ENCODE measurements at places on chromosomes 13 and 19.

- DNase-seq: no peak
Measured at GRCh38 chr13:94154367-94154766, 325.1 kb downstream of the DCT start.

- no peak for DNase-seq
Measured at GRCh38 chr13:88115976-88116375, 444.8 kb downstream of the SLITRK5 start.

DNA sequence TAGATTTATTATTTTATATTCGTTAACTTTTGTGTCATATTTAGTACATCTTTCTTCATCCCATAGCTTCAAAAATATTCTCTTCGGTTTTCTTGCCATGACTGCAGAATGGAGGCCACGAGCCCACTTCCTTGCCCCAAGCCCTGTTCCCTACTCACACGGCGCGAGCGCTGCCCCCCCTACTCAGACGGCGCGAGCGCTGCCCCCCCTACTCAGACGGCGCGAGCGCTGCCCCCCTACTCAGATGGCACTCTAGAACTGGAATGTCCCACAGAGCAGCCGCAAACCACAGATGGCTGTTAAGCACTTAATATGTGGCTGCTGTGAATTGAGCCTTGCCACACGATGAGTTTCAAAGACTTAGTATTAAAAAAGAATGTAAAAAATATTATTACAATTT lies 102.2 kb upstream of the PEG3 start:
- peak; percentile 4 for DNase-seq

DNA sequence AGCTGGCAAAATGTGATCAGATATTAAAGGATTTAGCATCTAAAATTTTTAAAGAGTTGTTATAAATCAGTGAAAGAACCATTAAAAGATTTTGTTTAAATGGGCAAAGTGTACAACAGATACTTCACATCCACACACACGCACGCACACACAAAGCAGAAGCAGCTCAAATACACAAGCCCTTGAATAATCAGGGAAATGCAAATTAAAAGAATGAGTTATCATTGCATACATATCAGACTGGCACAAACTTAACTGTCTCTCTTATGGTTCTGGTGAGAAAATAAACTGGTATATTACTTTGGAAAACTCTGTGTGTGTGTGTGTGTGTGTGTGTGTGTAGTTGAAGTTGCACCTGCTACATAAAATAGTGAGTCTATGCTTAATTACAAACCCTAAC lies 59.3 kb downstream of the CRYL1 start:
- no peak for DNase-seq

GRCh38 chr19:934865-935479 lies 9.1 kb downstream of the ARID3A start:
- DNase-seq: peak; percentile 35

- DNase-seq: no peak
Measured at GRCh38 chr13:26041444-26041843, 10.4 kb downstream of the SHISA2 start.

GRCh38 chr13:44196196-44196751 lies 177.3 kb upstream of the SERP2 start:
- DNase-seq: no peak

GRCh38 chr13:44305917-44306370 lies 67.7 kb upstream of the SERP2 start:
- no peak for DNase-seq

DNA sequence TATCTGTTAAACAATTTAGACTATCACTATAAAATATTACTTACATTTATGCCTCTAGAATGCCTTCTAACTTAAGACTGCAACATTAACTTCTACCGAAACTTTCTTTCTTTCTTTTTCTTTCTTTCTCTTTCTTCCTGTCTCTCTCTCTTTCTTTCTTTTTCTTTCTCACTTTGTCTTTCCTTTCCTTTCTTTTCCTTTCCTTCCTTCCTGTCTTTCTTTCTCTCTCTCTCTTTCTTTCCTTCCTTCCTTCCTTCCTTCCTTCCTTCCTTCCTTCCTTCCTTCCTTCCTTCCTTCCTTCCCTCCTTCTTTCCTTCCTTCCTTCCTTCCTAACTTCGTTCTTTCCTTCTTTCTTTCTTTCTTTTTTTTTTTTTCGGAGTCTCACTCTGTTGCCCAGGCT lies 1071.9 kb upstream of the ATXN8OS start:
- DNase-seq: no peak

DNA sequence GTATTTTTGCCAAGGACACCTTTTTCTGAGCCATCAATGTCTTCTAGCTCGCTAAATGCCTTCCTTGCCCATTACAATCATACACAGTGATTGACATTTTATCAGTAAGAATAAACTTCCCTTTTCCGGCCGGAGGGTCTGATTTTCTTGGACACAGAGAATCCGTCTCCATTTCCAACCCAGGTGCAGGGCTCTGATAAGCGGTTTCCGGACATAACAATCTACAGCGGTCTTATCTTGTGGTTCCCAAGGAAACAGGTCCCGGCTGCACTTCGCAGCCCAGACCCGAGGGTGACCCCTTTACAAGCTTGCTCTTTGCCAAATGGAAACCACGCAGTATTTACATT lies 5.1 kb upstream of the ZNF77 start:
- DNase-seq: no peak

- no peak for DNase-seq
Measured at GRCh38 chr13:51723529-51723928, 80.4 kb downstream of the DHRS12 start.

- DNase-seq: no peak
Measured at GRCh38 chr19:42560731-42561130, 32.5 kb upstream of the CEACAM1 start.

DNA sequence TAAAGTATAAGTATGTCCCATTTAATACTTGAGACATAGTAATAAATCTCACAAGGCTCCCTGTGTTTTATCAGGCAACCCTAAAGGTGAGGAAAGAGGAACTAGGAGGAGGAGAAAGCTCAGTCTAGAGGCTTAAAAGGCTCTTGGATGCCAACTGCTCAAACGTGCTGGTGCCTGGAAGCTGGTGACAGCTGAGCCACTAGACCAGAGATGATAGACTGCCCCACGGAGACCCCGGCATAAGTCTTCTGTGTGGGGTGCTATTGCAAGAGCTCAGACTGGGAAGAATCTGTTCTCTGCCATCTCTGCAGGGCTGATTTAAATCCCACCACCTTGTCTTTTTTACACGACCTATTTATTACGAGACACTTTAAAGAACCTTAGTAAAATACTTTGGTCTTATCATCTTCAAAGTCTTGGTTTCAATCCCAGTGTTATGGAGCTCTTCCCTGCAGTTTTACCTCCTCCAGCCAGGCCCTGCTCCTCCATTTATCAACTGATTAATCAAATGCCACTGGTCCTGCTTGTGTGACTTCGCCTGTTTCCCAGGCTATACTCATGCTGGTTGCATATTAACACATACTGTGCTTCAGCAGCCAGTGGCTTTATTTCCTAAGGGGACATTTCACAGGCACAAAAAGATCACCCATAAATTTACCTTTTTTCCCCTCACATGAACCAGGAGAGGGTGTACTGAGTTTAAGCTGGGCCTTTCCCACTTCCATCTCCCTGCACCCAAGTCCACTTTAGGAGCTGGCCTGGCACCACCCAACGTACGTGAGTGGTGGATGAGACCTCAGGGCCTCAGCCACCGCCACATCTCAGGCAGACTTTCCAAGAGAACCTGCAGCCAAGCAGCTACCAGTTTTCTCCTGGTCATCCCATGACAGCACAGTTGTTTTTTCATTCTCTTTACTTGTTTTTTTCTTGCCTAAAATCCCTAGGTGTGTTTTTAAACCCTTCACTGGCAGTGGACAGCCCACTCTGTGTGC lies 7.8 kb upstream of the ATP12A start:
- DNase-seq: no peak

- no peak for DNase-seq
Measured at GRCh38 chr19:33796164-33796875, at the start of gene KCTD15. KCTD15 (plus strand) TSS chr19:33796870; CDS start chr19:33800455, 3,585 bp downstream.

DNA sequence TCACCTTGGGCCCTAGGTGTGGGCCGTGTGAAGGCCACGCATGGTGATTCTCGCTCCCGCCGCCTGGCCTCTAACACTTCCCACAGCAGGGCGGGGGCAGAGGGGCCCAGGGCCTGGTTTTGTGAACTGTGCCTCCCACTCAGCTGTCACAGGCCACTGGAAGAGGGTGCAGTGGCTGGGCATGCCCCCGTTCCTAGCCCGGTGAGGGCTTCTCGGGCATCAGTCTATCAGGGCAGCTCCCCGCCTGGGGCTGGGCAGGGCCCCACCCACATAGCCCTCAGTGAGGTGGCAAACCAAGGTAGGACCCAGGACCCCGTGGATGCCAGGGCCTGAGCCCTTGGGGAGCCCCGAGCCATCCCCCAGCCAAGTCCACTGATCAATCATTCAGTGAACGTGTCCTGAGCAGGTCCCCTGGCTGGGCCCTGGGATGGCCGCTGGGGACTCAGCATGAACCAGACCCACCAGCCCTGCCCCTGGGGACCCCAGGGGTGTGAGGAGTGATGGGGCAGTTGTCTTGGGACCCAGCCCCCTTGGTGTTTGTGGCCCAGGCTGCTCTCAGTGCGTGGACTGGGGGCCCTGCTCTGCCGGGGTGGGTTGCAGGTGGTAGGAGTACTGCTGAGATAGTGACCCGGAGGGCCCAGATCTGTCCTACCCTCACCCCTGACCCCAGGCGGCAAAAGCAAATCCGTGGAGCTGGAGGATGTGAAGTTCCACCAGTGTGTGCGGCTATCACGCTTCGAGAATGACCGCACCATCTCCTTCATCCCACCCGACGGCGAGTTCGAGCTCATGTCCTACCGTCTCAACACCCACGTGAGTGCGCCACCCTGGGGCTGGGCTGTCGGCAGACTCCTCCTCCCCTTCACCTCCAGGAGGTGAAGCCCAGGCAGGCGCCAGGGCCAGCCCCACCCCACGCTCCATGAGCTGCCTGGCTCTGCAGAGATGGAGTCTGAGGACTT lies 29.4 kb downstream of the AP1M1 start:
- no peak for DNase-seq

- DNase-seq: no peak
Measured at GRCh38 chr13:63607153-63607552, 2191.5 kb upstream of the PCDH20 start.

- DNase-seq: no peak
Measured at GRCh38 chr13:38073931-38074330, 204.4 kb upstream of the TRPC4 start.

GRCh38 chr13:111914241-111915103 lies 152.5 kb upstream of the SOX1 start:
- no peak for DNase-seq

GRCh38 chr13:112065521-112065866 lies 1.5 kb upstream of the SOX1 start:
- no peak for DNase-seq

GRCh38 chr19:4354897-4355296 lies 11.5 kb downstream of the MPND start:
- DNase-seq: no peak

- no peak for DNase-seq
Measured at GRCh38 chr19:30212574-30212973, 159.6 kb upstream of the ZNF536 start.

DNA sequence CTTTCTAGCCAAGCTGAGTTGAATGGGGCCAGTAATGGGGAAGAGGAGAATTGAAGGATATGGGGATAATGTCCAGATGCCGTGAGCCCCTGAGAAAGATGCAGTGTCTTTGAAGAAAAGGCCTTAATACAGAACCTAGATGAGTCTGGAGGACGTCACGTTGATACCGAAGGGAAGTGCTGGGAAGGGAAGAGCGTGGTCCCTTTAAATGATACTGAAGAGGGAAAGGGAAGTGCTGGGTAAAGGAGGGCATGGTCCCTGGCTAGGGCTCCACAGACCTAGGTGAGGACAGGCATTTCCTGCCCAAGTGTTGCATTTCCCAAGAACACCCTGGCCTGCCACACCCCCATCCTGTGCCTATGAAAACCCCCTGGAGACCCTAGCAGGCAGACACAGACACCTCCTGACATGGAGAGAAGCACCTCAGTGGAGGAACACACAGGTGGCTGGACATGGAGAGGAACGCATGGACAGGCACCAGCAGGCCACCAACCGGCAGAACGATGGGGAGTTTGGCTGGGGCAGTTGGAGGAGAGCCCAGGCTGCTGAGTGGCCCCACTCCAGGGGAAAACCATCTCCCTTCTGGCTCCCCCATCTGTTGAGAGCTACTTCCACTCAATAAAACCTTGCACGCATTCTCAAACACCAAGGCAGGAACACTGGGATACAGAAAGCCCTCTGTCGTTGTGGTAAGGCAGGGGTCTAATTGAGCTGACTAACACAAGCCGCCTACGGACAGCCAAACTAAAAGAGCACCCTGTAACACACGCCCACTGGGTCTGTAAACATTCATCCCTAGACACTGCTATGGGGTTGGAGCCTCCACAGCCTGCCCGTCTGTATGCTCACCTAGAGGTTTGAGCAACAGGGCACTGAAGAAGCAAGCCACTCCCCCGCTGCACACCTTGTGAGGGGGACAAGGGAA lies 34.9 kb upstream of the POMP start:
- peak; percentile 10 for DNase-seq

GRCh38 chr13:25803641-25804040 lies 248.2 kb downstream of the SHISA2 start:
- DNase-seq: no peak

- no peak for DNase-seq
Measured at GRCh38 chr19:30387311-30388115, 15.3 kb downstream of the ZNF536 start.

DNA sequence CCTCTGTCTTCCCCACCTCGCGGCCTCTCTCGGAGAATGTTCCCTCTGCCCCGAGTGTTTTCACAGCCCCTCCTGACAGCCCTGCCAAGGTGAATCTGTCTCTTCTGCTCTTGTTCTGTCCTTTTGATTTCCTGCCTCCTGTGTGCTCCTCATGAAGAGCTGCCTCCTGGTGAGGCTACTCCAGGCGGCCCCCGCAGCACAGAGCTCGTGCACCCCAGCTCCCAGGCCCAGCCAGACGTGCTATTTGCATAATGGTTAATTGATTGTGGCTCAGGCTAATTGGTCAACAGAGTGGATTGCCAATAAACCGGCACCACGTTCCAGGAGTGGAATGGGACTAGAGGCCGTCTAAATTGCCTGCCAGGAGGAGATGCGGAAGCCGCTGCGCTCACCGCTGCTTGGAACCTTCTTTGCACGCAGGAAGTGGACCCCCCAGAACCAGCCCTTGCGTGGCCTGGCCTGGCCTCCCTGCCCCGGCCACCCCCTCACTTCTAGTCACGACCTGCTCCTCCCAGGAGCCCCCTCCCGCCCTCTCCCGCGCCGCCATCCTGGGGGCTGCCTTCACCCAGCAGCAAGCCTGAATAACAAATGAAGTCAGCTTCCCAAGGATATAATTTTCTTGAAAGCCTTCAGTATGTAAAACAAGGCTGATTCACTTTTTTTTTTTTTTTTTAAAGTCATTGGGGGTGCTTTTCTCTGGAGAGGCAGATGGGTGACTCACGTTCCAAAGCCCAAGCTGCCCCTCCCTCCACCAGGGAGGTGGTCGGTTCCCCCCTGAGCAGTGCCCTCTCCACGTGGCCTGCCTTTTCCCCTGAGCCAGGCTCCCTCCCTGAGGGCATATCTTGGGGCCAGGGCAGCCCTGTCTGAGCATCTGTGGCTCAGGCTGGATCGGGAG lies 144.0 kb downstream of the KDM4B start:
- DNase-seq: no peak

GRCh38 chr13:84686973-84687372 lies 804.7 kb upstream of the SLITRK1 start:
- DNase-seq: no peak
